ENCODE measurements at places on chromosomes 5 and 9.

GRCh38 chr5:115480271-115480670 is 64.3 kb downstream of the FEM1C start:
- no peak for DNase-seq

DNA sequence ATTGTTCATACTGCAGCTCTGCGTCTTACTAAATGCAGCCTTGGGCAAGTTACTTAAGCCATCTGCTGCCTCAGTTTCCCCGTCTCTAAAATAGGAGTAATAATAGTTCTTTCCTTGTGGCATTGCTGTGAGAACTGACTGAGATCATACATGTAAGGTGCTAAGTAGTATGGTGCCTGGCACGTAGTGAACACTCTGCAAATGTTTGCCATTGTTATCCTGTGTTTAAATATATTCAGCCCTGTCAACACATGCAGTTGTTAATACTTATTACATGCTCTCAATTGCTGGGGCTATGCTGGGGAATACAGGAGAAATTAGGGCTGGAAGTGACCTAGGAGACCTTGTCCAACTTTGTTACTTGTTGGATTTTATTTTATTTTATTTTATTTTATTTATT is 105.2 kb upstream of the RAI14 start:
- no peak for DNase-seq

GRCh38 chr5:13143630-13144029 is 800.9 kb downstream of the DNAH5 start:
- DNase-seq: no peak

DNA sequence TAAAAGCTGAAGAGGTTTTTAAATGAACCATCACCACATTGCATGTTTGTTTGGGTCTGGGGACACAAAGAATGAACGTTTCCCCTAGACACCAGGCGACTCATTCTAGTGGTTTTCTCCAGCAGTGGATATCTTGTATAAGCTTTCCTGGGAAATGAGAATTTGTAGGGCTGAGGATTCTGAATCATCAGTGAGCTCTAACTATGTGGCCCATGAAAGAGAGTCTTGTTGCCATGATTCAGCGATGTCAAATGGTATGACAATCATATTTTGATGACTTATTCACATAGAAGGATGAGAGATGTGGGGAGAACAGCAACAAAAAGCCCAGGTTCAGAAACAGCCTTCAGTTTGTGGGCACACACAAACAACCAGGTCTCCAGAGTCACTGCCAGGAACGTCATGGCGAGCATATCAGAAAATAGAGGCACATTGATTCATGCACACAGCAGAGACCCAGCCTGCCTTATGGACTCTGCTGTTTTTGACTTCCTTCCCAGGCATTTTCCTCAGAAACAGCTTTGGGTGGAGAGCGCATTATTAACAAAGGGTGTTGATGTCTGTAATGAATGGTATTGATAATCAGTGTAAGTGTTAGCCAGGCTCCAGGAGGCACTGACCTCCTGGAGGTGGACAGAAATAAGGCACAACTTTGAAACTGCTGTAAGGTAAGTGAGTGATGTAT is 13.3 kb downstream of the ZNF474 start:
- peak; percentile 94 for DNase-seq

GRCh38 chr5:135069016-135069770 is 35.2 kb upstream of the PITX1 start:
- DNase-seq: no peak

DNA sequence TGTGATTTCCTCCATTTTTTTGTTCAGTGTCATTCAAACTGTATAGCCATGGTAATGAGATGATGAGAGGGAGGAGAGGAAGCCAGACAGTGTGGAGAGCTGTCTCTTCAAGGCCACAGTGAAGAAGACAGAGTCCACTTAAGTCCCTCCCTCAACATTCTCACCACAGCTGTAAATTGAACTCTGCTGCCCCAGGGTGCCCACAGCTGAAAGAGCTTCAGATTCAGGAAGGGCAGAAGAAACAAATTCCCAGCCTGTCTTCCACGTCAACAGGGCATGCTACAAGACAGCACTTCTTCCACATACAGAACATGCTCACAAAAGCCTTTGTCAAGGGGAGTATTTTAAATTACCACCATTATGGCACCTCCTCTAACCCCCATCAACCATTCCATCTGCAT is 100.4 kb downstream of the KLHL3 start:
- peak; percentile 46 for DNase-seq

- no peak for DNase-seq
Measured at GRCh38 chr9:127767410-127767809, 11.1 kb downstream of the SH2D3C start.

Data from fibroblast of lung (primary cell).